Globus pallidus (tissue), 1 donor: ENCODE measurements at places on chromosomes 1 and 21.

DNA sequence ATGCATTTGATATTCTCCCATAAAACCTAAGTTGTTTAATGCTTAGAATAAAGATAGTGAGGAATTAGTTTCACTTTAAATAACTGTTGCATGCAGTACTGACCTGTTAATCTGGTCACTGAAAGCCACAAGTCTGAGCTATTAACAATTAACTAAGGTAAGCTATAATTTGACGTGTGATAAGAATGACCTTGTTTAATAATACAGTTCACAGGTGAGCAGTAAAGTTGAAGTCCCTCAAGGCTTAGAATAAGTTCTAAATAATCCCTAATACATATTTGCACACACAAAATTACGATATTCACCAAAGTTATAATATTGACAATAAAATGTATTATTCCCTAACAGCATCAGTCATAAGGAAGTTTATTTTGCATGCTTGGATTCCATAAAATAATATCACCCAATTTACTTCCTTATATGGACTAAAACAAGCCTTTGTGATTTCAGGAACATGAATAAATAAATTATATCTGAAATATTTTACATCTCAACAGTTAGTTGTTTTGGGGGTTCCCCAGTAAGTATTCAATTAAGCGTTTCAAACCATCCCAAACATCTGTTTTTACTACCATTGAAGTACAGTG is 70.6 kb upstream of the CHRM3 start:
- no peak for DNase-seq

DNA sequence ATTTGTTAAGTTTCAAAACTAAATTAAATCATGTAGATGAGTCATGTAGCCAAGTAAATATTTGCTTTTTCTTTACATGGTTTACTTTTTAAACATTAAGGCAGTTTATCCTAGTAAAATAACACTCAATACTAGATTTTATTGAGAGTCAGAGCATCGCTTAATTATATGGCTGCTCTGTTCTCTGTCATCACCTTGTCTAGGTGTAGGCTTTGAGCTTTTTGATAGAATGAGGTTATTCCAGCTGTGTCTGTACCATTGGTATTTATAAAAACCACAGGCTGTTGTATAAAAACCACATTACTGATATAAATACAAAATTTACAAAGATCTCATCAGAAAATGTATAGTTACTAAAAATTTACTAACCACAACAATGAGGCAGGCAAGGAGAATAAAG is 42.5 kb upstream of the GPR52 start:
- DNase-seq, result no peak

DNA sequence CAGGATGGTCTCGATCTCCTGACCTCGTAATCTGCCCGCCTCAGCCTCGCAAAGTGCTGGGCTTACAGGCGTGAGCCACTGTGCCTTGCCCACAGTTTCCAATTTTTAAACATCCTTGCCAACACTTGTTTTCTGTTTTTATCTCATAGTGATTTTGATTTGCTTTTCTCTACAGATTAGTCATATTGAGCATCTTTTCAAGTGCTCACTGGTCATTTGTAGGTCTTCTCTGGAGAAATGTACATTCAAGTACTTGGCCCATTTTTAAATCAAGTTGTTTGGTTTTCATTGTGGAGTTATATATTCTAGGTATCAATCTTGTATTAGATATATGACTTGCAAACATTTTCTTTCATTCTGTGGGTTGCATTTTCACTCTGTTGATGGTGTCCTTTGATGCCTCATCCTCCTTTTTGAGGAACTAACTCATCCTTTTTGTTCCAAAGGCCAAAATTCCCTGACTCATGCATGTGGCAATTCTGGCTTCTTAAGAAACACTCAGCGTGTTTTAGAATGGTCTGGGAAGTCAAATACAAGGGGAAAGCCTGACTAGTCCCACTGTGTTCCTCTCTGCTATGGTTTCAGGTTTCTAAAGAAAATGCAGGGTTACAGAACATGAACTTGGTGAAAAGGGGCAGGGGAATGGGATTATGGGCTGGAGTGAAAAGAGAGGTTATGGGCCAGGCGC is 37.3 kb downstream of the PTAFR start:
- DNase-seq, result no peak

- DNase-seq, result no peak
These were observed 2.7 kb upstream of the GPR88 start for GRCh38 chr1:100535264-100535663.

- DNase-seq, result no peak
These were observed 1.5 kb upstream of the RASSF5 start for GRCh38 chr1:206505702-206506355.

- no peak for DNase-seq
These were observed 44.9 kb downstream of the HHAT start for GRCh38 chr1:210373628-210373877.

DNA sequence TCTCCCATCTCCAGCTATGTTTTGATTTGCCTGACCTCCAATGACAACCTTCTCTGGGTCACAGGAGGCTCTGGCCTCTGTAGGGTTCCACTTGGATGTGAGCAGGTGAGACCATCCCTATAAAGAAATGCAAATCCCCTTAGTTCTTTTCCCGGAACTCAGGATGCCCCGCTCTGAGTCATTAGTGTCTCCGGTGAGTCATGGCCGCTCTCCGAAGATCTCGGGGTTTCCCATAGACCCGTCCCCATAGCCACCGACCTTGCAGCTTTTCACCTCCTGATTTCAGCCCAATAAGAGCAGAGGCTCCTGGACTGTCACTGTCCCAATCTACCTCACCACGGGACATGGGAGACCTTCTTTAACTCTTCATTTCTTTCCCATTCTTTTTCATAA is 98.2 kb downstream of the PGBD5 start:
- DNase-seq, result no peak

GRCh38 chr1:8962812-8963530 is 17.3 kb downstream of the CA6 start:
- no peak for DNase-seq

DNA sequence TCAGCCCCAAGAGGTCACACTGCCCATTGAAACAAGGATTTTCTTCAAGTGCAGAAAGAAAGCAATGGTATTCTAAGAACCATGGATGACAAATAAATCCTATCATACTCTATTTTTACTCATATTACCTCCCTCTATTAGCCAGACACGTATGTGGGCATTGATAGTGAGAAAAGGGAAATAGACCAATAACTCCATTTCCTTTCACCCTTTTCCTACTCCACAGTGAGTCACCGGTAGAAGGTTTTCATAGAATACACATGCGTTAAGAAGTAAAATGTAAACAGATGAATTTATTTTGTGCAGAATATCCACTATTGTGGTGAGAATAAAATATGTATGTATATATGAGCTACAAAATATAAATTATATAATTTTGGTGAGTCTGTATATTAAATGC is 568.9 kb upstream of the ADGRL4 start:
- DNase-seq, result no peak

GRCh38 chr1:16181887-16182719 is 26.2 kb upstream of the EPHA2 start:
- DNase-seq, result no peak

DNA sequence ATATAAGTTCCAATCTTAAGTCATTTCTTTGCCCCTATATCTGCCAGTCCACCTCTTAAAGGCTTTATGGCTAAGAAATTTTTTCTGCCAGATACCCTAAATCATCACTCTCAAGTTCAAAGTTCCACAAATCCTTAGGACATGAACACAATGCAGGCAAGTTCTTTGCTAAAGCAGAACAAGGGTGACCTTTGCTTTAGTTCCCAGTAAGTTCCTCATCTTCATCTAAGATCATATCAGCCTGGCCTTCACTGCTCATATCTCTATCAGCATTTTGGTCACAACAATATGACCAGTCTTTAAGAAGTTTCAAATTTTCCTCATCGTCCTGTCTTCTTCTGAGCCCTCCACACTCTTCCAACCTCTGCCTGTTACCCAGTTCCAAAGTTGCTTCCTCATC is 402.2 kb upstream of the RUNX1 start:
- no peak for DNase-seq

- DNase-seq, result no peak
These were observed 54.2 kb upstream of the ADAMTS5 start for GRCh38 chr21:27021046-27021445.

DNA sequence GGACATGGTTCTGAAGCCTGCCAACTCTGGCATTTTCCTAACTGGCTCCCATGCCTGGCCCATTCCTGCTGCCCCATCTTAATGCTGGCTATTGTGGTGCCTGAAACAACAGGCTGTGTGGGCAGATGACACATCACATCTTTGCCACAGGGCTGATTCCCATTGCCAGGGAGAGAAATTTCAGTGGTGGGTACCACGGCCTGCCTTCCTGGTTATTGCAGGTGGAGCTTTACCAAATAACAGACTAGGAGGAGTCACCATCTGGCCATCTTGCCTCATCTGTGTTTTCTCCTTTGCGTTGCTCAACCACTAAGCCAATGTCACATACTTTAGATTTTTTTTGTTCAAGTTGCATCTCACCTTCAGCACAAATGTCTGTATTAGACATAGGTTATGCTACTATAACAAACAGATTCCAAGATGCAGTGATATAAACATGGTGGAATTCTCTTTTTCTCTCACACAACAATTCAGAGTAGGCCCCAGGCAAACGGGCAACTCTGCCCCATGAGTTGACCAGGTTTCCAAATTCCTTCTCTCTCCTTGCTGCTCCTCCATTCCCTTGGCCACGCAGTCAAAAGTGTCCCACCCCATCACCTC is 14.1 kb downstream of the CDA start:
- DNase-seq, result no peak

GRCh38 chr1:224898937-224899336 is 30.5 kb upstream of the DNAH14 start:
- no peak for DNase-seq

- DNase-seq, result no peak
These were observed 512 bp downstream of the FBLIM1 start for GRCh38 chr1:15758953-15759661.

- DNase-seq, result no peak
These were observed 132.1 kb downstream of the ASTN1 start for GRCh38 chr1:177032434-177032833.

GRCh38 chr1:117215733-117216462 is 5.2 kb upstream of the VTCN1 start:
- DNase-seq, result peak; percentile 5

DNA sequence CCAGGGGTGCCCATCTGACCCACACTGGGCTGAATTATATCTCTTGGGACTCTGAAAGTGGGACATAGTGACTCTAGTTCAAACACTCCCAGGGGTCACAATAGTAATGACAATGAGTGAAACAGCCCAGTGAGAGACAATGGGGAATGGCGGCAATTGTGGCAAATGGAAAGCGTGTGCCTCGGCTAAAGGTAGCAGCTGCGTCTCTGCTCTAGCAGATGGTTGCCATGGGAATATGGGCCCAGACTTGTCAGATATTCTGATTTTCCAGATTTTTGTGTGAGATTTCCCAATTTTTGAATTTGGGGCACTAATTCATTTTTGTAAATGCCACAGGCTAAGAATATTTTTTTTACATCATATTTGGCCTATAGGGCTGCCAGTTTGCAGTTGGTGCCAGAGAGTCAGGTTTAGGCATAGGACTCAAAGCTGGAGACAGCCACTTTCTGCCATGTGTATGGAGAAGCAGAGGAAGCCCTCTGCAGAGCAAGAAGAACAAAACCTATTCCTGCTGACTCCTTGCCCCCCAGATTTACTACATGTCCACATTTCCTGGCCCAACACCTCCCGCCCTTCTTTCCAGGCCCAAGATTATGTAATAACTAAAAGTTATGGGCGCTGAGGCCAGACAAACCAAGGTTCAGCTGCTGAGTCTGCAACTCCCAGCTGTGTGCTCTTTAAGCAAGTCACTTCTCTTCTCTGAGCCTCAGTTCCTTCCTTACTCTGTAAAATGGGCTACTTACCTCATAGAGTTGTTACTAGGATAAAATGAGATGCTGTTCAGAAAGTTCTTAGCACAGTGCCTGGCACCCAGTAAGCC is 21.6 kb upstream of the PTP4A2 start:
- no peak for DNase-seq

GRCh38 chr1:60073605-60074278 is at the start of gene C1orf87:
Gene C1orf87, minus strand, starts transcription at chr1:60073770. Its CDS starts 1,127 bp downstream, at chr1:60072643.
- no peak for DNase-seq

DNA sequence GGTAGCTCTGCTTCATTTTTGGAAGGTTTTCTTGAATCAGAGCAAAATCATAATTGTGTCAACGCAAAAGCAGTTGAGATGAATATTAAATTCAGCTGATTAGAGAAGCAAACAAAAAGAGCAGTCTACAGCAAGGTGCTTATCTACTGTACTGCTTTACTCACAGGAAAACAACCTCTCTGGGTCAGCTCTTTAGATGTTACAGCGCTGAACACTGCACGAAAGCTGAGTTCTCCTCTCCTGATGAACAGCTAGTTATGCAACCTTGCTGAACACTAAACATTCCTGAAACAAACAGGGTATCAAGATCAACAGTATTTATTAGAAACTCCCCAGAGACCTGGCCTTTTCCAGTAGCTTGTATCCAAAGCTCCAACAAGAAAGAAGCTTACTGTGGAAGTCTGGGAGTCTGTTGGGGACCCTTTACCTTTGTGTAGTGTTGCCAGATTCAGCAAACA is 41.3 kb downstream of the TBCE start:
- no peak for DNase-seq

GRCh38 chr1:219993554-219994433 is 52.5 kb downstream of the EPRS1 start:
- no peak for DNase-seq

DNA sequence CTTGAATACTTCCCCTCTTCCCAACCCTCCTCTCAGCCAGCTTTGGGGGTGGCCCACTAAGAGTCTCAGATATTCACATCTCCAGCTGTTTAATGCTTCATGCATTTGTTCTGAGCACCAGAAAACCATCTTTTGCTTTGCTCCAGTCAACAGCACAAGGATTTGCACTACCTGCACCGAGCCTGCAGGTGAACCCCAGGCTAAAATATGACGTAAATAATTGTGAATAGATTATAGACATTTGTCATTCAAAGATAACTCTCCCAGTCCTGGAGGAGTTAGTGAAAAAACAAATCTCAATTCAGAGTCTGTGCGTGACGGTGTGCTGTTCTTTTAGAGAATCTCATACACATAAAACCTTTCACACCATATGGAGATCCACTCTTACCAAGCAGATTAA is 7.4 kb downstream of the CD247 start:
- no peak for DNase-seq

GRCh38 chr21:37237764-37238163 is 29.4 kb downstream of the VPS26C start:
- no peak for DNase-seq

- no peak for DNase-seq
These were observed 49.3 kb downstream of the LPGAT1 start for GRCh38 chr1:211781260-211781659.

- DNase-seq, result no peak
These were observed 177.3 kb upstream of the TMEM51 start for GRCh38 chr1:14976256-14976655.
